ENCODE measurements at places on chromosomes 5 and 9. TPM values are rescaled to one million over a fixed set of nuclear protein-coding genes. Genes with fewer than 3 reads are reported as not detected.

GRCh38 chr5:41199660-41200059 lies 13.7 kb downstream of the C6 start:
- H3K4me3 ChIP-seq, result no peak overlapping the region
- H3K4me1 ChIP-seq, result no peaks in the 10 kb centered on the region
- no peaks in the 10 kb centered on the region for H3K27me3 ChIP-seq
- H3K36me3 ChIP-seq, result peaks cover 2% of the 10 kb centered on the region
- no peak overlapping the region for H3K27ac ChIP-seq

DNA sequence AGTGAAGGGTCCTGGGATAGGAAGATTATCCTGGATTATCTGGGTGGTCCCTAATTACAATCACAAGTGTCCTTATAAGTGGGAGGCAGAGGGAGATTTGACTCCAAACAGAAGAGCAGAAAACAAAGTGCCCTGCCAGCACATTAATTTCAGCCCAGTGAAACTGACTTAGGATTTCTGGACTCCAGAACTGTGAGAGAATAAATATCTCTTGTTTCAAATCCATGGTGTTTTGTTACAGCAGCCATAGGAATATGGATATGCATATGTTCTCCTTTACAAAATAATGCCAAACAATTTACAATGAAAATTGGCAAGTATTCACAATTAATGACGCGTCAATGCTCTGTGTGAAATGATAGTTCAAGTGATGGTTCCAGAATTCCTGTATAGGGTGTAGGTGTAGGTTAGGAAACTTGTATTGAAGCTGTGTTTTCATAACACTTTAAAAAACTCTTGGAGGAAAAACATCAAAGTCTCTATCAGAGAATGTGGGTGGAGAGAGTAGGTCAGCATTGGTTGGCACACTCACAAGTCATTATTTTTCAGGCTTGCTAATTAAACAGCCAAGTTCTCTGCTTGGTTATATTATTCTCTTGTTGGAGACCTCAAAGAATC lies 19.9 kb upstream of the PLPP1 start:
- H3K27me3 ChIP-seq, result peaks cover 3% of the 10 kb centered on the region
- H3K4me3 ChIP-seq, result no peak overlapping the region
- H3K4me1 ChIP-seq, result no peaks in the 10 kb centered on the region
- DNase-seq, result no peak
- no peaks in the 10 kb centered on the region for H3K36me3 ChIP-seq

GRCh38 chr9:517993-518392 lies 303.3 kb downstream of the DOCK8 start:
- no peak for DNase-seq
- peaks cover 8% of the 10 kb centered on the region for H3K36me3 ChIP-seq
- H3K27ac ChIP-seq, result peak overlapping the region; percentile 58
- no peak overlapping the region for H3K4me3 ChIP-seq
- H3K4me1 ChIP-seq, result peaks cover 45% of the 10 kb centered on the region
- H3K27me3 ChIP-seq, result no peaks in the 10 kb centered on the region

GRCh38 chr5:122464191-122464590 lies 152.2 kb downstream of the SNCAIP start:
- peaks cover 5% of the 10 kb centered on the region for H3K36me3 ChIP-seq
- H3K4me3 ChIP-seq, result no peak overlapping the region
- H3K4me1 ChIP-seq, result no peaks in the 10 kb centered on the region
- no peaks in the 10 kb centered on the region for H3K27me3 ChIP-seq
- H3K27ac ChIP-seq, result no peak overlapping the region

DNA sequence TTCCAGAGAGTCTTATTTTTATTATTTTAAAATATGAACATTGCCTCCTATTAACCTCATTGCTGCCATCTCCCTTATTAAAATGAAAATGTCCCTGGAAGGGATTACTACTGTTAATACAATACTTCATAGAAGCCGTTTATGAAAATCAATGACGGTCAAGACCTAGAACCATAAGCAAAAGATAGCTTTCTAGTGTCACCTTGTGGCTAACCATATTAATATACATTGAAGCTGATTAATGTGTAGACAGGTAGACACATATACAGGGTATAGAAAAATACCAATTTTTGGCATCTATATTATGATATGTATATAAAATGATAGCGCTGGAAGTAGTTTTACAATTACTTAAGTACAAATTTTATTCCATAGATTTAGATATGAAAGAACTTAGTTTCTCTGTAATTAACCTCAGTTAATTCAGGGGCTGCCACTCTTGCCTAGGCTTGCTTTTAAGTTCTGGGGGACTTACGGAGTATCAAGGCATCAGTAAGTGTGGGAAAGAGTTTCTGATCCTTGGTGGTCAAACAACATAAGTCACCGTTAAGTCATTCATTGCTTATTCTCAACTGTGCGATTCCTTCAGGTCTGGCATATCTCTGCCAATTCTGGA lies 2.5 kb upstream of the YTHDC2 start:
- H3K27me3 ChIP-seq, result peaks cover 10% of the 10 kb centered on the region
- no peak for DNase-seq
- H3K4me3 ChIP-seq, result no peak overlapping the region
- peaks cover 10% of the 10 kb centered on the region for H3K4me1 ChIP-seq
- no peak overlapping the region for H3K27ac ChIP-seq

SOX30 gene
- not detected for total RNA-seq

SUSD1 gene
- 40.2 TPM for total RNA-seq

DNA sequence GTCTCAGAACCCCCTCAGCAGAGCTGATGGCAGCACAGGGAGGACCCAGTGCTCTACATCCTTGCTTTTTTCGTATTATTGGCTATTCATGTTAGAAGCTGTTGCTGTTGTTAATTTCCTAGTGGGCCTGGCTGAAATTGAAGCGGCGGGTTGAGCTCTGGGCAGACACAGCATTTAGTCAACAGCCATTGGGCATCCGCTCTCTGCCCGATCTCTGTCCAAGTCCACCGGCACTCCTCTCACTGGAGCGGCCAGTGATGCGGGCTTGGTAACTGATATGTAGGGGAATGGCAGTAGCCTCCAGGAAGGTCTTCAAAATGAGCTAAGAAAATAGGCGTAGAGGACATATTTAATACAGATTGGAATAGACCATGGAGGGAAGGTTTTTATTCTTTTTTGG lies 1.3 kb upstream of the GARNL3 start:
- H3K27me3 ChIP-seq, result no peaks in the 10 kb centered on the region
- no peak overlapping the region for H3K4me3 ChIP-seq
- H3K4me1 ChIP-seq, result peaks cover 17% of the 10 kb centered on the region
- DNase-seq, result no peak
- no peak overlapping the region for H3K27ac ChIP-seq
- H3K36me3 ChIP-seq, result peaks cover 3% of the 10 kb centered on the region

DNA sequence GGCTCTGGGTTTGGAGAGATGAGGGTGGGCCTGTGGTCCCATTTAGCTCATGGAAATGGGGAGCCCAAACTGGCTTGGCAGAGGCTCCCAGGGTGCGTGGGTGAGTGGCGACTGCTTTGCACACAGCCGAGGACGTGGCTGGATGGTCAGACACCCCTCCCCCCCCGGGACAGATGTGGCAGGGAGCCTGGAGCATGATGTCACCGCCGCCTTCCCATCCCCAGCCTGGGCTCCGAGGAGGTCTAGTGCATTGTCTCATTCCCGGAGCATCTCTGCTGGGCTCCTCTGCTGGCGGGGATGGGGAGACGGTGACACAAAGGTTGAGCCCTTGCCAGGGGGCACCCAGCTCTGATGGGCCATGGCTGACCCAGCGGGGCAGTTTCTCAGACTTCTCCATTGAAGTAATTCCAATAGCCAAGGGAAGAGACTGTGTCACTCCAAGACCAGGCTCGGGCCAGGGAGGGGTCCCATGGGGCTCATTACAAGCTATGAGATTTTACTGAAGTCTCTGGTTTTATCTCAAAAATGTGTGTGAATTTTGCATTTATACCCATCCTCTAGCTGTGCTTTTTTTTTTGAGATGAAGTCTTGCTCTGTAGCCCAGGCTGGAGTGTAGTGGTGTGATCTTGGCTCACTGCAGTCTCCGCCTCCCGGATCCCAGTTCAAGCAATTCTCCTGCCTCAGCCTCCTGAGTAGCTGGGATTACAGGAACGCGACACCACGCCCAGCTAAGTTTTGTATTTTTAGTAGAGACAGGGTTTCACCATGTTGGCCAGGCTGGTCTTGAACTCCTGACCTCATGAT lies 36.1 kb downstream of the HMCN2 start:
- H3K27me3 ChIP-seq, result peaks cover 20% of the 10 kb centered on the region
- H3K4me3 ChIP-seq, result no peak overlapping the region
- no peaks in the 10 kb centered on the region for H3K36me3 ChIP-seq
- no peak for DNase-seq
- H3K27ac ChIP-seq, result no peak overlapping the region
- H3K4me1 ChIP-seq, result peaks cover 7% of the 10 kb centered on the region

OCLN gene
- 143 TPM for total RNA-seq

FOXD4L5 gene
- 0.29 TPM for total RNA-seq

- H3K4me3 ChIP-seq, result no peak overlapping the region
- no peak for DNase-seq
- H3K27me3 ChIP-seq, result peaks cover 18% of the 10 kb centered on the region
- no peaks in the 10 kb centered on the region for H3K36me3 ChIP-seq
- no peak overlapping the region for H3K27ac ChIP-seq
Measured at GRCh38 chr5:18483451-18483850, 849.2 kb downstream of the TAF11L14 start.

- H3K4me1 ChIP-seq, result peaks cover 30% of the 10 kb centered on the region
- H3K27ac ChIP-seq, result peak overlapping the region; percentile 53
- no peak for DNase-seq
- no peaks in the 10 kb centered on the region for H3K27me3 ChIP-seq
- peak overlapping the region; percentile 26 for H3K4me3 ChIP-seq
Measured at GRCh38 chr5:163509291-163509951, 4.0 kb downstream of the MAT2B start.

- H3K4me1 ChIP-seq, result peaks cover 3% of the 10 kb centered on the region
- H3K36me3 ChIP-seq, result peaks cover 11% of the 10 kb centered on the region
- H3K4me3 ChIP-seq, result no peak overlapping the region
- no peaks in the 10 kb centered on the region for H3K27me3 ChIP-seq
- H3K27ac ChIP-seq, result no peak overlapping the region
- no peak for DNase-seq
Measured at GRCh38 chr9:79610791-79611614, 39.2 kb downstream of the TLE4 start.

DNA sequence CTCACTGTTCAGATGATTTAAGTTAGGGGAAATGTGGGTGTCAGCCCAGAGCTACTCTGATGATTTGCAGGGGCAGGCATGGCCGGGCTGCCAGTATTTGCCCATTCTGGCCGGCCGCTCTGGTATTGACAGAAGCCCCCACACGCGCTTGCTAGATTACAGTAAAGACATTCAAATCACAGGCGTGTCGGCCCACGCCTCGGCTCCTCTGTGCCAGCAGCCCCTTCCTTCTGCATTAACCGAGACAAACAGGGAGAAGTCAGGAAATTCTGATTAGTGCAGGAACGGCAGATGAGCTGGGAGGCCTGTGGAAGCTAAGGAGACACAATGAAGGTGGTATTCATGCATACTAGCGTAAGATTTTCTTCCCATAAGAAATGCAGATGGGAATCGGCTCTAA lies 113.3 kb downstream of the CRB2 start:
- no peak overlapping the region for H3K4me3 ChIP-seq
- DNase-seq, result no peak
- peaks cover 3% of the 10 kb centered on the region for H3K36me3 ChIP-seq
- no peak overlapping the region for H3K27ac ChIP-seq
- peaks cover 12% of the 10 kb centered on the region for H3K4me1 ChIP-seq
- H3K27me3 ChIP-seq, result peaks cover 5% of the 10 kb centered on the region

GRCh38 chr9:88716596-88717290 lies 181.8 kb downstream of the NXNL2 start:
- H3K4me3 ChIP-seq, result no peak overlapping the region
- DNase-seq, result no peak
- H3K36me3 ChIP-seq, result no peaks in the 10 kb centered on the region
- H3K27ac ChIP-seq, result no peak overlapping the region
- H3K27me3 ChIP-seq, result no peaks in the 10 kb centered on the region

- H3K4me1 ChIP-seq, result no peaks in the 10 kb centered on the region
- no peak overlapping the region for H3K4me3 ChIP-seq
- H3K36me3 ChIP-seq, result no peaks in the 10 kb centered on the region
- no peak overlapping the region for H3K27ac ChIP-seq
- H3K27me3 ChIP-seq, result no peaks in the 10 kb centered on the region
Measured at GRCh38 chr5:76742583-76742982, 26.7 kb downstream of the F2R start.

- peaks cover 12% of the 10 kb centered on the region for H3K27me3 ChIP-seq
- H3K4me1 ChIP-seq, result no peaks in the 10 kb centered on the region
- DNase-seq, result no peak
- no peak overlapping the region for H3K4me3 ChIP-seq
Measured at GRCh38 chr9:14730461-14730898, 7.9 kb upstream of the CER1 start.

ADAMTSL2 gene
- 0.14 TPM for total RNA-seq

TSLP gene
- total RNA-seq, result not detected

ZDHHC11B gene
- total RNA-seq, result 8.7 TPM

PCDH12 gene
- total RNA-seq, result not detected

GRCh38 chr5:66960369-66961137 lies 236.0 kb downstream of the CD180 start:
- H3K4me1 ChIP-seq, result peaks cover 31% of the 10 kb centered on the region
- DNase-seq, result no peak
- no peaks in the 10 kb centered on the region for H3K36me3 ChIP-seq
- H3K27me3 ChIP-seq, result no peaks in the 10 kb centered on the region

C1QTNF3 gene
- total RNA-seq, result 9.6 TPM
